ENCODE measurements at places on chromosomes 6 and 20.

GRCh38 chr6:408599-409102 is 17.1 kb downstream of the IRF4 start:
- peak; percentile 6 for DNase-seq

DNA sequence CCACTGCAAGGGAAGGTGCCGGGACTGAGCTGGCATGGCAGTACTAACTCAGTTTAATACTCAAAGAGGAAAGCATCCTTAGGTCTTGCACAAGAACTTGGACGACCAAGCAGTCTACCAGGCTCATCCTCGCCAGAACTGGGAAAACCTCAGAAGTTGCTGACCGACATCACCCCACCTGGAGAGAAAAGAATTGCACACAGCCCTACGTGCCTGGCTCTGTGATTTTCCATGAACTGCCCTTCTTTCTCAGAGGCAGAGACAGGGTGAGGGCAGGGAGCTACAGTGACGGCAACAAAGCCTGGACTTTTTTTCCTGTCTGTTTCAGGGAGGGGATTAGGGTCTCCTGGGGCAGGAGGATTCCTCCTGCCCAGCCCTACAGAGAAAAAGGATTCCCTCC is 8.0 kb downstream of the JAG1 start:
- DNase-seq, result no peak

- DNase-seq, result no peak
Observed at GRCh38 chr6:40817369-40817768, 221.7 kb downstream of the UNC5CL start.

DNA sequence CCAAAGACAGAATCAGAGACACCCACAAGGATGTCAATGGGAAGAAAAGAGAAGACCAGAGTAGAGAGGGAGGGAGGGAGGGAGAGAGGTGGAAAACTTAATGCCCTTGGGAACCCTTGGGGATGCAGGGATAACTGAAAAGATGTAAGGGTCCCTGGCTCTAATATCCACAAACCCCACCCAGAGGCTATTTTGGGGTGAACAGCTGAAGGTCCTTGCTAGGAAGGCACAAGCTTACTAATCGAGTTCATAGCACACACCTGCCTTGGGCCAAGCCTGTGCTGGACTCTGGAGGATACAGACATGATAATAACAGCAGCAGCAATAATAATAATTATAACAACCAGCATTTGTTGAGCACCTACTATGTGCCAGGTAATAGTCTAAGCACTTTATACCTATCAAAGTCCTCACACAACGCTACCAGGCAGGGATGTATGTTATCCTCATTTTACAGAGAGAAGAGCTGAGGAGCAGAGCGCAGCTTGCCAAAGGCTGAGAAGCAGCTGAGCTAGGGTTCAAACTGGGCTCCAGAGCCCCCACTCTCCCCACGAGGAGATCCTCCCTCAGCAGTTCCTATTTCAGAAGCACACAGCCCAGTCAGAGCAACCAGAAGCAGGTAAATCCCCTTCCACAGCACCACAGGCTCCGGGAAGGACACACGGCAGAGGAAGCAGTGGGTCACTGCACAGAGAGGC is 174.2 kb downstream of the ANKRD60 start:
- DNase-seq, result no peak

- no peak for DNase-seq
Observed at GRCh38 chr6:140811642-140812041, 1321.1 kb upstream of the GJE1 start.

DNA sequence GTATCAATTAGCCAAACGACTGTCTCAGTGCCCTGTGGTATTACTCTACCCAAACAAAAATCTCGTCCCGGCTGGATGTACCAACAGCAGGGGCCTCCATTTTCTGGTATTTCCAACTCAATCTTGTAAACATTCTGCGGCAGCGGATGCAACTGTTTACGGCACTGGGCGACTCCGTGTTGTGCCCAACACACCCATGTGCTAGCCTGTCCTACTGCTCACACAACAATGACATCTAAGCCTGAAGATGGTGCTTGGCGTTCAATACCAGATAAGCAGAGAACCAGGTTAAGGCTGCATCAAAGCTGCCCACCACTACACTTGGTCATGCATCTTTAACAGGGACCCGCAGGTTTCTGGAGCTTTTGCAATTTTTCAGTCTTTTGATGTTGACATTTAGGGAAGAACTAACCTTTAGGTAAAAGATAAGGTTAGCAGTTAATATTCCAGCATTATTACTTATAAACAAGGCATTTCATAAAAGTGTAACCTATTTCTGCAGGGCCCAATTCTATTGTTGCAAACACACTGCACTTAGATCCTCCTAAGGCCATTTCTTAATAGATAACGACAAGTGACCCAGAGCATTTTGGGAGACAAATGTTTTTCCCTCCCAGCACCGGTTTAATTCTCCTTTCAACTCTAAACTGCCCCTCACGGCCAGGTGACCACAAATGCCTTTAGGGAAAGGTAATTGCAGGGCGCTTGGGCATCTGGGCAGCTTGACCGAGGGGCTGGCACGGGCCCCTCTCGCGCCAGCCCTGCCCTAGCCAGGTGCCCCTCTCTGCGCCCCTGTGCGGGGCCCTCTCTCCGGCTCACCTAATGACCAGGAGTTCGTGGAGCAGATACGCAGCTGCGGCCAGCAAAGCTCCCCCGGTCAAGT is 945 bp downstream of the FAXC start:
- no peak for DNase-seq

- no peak for DNase-seq
Observed at GRCh38 chr20:17936761-17937732, 31.5 kb downstream of the SNX5 start.

DNA sequence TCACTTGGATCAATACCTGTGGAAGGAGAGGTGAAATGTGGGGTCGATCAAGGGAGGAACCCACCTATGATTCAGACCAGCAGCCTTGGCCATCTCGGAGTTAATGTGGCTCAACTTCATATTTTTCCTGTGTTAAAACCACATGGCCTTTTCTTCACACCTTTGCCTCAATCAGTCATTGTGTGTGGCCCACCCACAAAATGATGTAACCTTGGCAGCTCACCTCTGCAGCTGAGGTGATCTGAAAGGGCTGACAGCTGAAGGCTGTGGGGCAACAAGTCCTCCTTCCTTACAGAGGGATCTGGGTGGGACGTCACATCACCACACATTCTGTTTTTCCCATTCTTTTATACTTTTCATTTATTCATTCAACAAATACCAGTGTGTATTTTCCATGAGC is 357.1 kb upstream of the HSF2 start:
- DNase-seq, result no peak

DNA sequence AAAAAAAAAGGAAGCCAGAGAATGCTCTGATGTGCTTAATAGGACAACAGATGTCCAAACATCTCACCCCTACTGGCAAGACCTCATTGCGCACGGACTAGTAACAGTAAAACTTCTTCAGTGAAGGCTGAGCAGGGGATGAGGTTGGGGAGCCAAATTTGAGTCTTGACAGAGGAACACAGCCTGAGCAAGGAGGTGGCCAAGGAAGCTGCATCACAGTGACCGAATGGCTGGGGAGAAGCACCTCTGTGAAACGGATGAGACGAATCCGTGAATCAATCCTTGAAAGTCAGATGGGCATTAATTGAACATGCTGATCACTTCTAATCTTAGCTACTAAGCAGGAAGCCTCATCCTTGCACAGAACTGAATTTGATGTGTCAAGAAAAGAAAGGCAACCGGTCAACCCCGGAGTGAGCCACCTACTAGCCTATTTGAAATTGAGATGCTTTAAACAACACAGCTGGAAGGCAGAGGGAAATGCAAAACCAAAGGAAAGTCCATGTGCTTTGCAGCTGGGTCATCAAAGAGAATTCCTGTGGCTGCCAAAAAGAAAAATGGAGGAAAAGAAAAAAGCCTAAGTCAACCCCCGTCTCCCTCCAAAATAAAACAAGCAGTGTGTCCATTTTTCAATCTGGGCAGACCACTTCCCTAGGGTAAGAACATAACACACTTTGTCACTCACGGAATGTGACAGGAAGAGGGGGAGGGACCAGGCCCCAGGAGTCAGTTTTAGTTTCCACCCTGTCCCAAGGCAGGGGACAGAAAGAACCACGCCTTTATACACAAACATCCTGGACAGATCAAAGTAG is 29.5 kb downstream of the PXDC1 start:
- DNase-seq, result no peak

Measured in NCI-H510A (cell line).